Stimulated activated CD4-positive, alpha-beta T cell treated with anti-CD3 and anti-CD28 coated beads, Interleukin-4, amount 100 ng/mL, for 24 hours (primary cell): ENCODE measurements at places on chromosomes 7 and 10.
A peak's percentile ranks its signal among the peaks of the same experiment; 100 is the strongest.

GRCh38 chr7:136050462-136050847, 73.3 kb upstream of the MTPN start:
- DNase-seq = no peak

DNA sequence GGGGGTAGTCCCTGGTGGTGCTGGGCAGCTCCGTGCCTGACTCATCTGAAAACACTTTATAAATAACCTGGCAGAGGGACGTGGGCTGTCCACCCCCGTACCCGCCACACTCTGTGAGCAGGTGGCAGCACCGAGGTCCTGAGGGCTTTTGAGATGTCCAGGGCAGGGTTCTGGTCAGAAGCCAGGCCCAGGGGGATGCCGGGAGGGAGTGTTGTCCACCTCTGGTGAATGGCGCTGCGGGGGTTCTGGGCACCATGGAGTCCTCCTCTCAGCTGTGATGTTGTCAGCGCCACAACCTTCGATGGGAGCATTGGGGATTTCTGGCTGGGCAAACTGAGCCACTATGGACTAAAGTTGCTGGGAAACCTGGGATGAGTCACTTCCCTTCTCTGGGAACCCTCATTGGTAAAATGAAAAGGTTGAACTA, 27.4 kb upstream of the GOLGA7B start:
- DNase-seq = no peak

DNA sequence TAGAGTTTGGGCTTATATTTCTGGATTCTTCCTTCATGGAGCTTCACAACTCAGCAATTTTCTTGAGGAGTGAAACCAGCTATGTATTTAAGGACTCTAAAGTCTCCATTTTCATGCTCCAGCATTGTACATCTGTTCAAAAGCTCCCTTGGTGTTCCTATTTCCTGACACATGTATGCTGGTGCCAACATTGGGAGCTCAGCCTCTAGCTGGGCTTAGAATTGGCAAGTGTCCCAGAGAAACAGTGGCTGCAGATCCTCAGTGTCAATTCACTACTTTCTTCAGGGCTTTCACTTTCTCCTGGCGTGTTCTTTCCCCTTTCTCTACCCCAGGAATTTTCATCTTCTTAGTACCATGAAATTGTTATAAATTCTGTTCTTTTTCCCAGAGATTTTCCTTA, 103.1 kb downstream of the ZNF467 start:
- no peak for DNase-seq

- peak; percentile 77 for DNase-seq
Measured at GRCh38 chr10:67779465-67780203, 58.4 kb downstream of the DNAJC12 start.

DNA sequence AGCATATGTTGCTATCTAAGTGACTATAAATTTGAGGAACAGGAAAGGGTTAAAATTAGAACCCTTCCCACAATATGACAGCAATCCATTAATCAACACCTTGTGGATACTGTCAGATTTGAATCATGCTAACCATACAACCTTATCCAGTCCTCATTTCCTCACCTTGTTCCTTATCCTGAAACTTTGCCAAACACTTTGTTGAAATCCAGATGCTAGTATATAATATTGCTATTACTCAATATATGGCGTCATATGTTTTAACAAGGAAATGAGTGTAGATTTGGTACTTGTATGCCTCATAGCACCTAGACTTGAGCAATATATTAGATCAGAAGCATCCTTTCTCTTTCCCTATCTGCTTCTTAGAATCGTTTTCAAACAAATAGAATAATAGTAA, 66.3 kb upstream of the SLC25A13 start:
- DNase-seq = no peak

DNA sequence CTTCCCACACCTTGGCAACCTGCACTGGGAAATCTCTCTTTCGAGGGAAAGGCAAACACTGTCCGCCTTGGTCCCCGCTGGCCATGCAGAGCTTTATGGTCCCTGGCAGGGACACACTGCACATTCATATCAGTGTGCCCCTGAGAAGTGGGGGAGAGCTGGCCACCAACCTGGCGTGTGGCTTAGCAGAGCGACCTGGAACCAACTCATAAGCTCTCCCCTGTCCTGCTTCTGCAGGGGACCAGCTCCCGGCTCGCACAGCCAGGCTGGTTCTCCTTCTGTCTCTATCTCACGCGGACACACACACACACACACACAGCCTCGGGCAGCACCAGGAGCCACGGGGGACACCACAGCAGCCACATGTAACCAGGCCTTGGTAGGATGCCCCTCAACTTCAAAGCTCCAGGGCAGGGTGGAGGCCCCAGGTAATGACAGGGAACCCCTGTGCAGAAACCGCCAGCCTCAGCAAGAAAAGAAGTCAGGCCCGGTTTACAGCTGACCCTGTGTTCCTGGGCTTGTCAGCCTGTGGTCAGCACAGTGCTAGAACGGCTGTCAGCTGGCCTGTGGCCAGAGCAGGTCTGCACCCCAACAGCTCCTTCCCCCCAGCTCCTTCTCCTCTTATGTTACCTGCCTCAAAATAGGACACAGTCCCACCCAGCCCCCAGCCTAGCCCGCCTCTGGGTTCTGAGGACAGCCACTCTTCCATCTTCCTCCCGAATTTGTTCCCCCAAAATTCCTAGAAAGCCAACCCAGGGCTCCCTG, 69.3 kb downstream of the OAT start:
- no peak for DNase-seq

GRCh38 chr7:29449569-29450260, 113.9 kb upstream of the PRR15 start:
- DNase-seq = no peak

- DNase-seq = no peak
Measured at GRCh38 chr7:86748843-86749719, 105.4 kb downstream of the GRM3 start.

- DNase-seq = no peak
Measured at GRCh38 chr10:122558452-122558851, 2.1 kb upstream of the DMBT1 start.

DNA sequence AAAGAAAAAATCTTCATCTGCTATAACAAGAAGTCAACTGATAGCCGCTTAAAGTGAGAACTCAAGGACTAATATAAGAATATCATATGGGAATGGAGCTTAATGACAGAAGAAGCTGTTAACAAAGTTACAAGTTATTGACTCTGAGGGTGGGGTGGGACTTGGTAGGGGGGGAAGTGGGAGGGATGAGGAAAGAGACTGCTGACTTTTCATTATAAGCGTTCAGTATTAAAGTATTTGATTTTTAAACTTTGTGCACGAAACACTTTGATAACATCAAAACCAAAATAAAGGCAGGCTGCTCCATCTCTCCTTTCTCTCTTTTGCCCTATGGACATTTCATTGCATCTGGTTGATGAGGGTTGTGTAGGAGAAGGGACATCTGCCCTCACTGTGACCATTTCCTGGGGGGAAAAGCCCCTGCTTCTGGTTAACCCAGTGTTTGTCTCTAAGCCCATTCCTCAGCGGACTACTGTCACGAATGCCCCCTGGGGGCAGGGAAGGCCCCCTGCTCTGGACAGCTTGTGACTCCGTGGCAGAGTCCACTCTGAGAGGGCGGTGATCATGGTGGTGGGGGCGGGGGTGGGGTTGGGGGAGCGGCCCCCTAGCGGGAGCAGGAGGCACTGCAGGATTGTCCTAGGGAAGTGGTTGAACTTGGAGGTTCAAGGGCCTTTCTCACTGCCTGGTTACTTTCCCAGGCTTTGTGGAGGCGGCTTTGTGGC, 17.4 kb downstream of the SLC13A4 start:
- DNase-seq = no peak
